ENCODE measurements at places on chromosomes 7 and 10.

GRCh38 chr7:1026721-1027161, 17.6 kb upstream of the GPR146 start:
- no peak for DNase-seq

- no peak for DNase-seq
Measured at GRCh38 chr10:61786728-61787127, 114.8 kb upstream of the ARID5B start.

DNA sequence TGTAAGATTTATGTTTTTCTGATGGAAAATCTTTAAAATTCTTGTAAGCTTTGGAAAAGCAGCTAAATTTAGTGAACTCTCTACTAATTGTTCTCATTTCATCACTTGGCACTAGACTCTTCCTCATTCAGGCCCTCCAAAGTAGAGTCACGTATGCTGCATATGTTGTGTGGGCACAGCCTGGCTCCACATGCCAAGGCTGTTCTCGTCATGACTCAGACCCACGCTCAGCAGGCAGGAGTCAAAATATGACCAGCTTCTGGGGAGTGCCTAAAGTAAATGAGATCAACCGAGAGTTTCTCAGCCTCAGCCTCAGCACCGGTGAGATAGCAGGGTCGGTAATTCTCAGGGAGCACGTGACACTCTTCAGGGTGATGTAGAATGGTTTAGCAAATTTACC, 1672.9 kb downstream of the REEP3 start:
- no peak for DNase-seq

- no peak for DNase-seq
Measured at GRCh38 chr7:73887762-73888161, 26.8 kb downstream of the TMEM270 start.

DNA sequence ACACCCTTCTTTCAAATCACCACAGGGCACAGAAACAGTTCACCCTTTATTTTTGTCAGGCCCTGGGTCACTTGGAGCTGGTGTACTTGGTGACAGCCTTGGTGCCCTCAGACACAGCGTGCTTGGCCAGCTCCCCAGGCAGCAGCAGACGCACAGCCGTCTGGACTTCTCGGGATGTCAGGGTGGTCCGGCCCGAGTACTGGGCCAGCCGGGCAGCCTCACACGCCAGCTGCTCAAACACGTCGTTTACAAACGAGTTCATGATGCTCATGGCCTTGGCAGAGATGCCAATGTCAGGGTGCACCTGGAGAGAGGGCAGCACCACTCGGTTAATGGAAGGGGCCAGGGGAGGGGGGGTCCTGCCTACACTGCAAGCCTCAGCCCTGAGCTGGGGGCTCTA, 2.5 kb downstream of the H2BK1 start:
- DNase-seq = no peak

DNA sequence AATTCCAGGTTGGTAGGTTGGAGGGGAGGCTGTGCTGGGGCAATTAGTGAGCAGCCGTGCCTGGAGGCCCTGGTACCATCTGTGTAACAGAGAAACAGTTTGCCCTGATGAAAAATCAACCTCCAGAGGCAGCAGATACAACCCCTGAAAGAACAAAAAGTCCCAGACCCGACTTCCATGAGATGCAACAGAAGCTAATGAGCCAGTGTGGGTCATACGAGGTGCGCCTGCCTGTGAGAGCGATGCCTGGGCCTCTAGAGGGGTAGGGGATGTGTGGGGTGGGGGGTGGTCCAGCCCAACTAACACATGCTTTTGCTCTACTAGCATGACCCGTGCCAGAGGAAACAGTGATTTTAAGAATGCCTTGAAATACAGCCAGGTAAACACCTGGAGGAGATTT, 39.3 kb downstream of the CELF2 start:
- no peak for DNase-seq

GRCh38 chr10:104309980-104310978, 28.0 kb downstream of the ITPRIP start:
- no peak for DNase-seq

DNA sequence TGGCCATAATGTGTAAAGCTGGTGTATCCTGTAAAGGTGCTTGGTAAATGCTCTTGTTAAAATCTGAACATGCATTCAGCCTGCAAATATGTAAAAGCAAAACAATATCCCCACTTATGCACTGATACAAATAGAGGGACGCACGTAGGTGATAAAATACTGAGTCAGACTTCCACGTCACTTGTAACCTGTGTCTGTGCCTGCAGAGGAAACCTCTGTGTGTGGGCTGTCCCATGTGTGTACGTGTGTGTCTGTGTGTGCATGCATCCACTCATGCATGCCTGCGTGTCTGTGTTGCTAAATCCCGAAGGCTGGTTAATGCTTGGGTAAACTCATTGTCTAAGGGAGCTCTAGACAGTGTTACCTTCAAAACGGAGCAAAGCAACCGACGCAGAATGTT, 68.9 kb downstream of the KLF6 start:
- DNase-seq = no peak

GRCh38 chr7:152674860-152675758, 832 bp downstream of the XRCC2 start:
- DNase-seq = peak; percentile 3

- DNase-seq = no peak
Measured at GRCh38 chr7:66602159-66602558, 26.5 kb upstream of the KCTD7 start.

DNA sequence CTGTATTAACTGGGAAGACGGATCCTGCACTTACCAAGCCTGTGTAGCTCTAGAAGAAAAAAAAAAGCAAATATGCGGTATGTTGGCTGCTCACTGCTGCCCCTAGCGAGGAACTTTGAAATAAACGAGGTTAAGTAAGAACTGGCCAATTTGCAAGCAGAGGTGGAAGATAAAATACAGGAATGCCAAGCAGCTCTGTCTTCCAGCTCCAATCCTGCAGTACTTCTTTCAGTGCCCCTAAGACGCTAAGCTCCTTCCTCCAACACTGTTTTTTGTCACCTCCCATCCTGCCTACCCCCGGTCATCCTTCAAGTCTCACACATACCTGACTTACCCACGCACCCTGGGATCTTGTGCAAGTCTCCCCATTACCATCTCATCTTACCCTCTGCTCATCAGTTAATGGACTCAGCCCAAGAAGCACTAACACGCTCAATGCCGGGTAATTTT, 809 bp downstream of the C10orf143 start:
- DNase-seq = peak; percentile 50

- no peak for DNase-seq
Measured at GRCh38 chr10:113604572-113604971, 51.7 kb downstream of the HABP2 start.

- DNase-seq = no peak
Measured at GRCh38 chr7:44438816-44439215, 51.6 kb downstream of the NUDCD3 start.

DNA sequence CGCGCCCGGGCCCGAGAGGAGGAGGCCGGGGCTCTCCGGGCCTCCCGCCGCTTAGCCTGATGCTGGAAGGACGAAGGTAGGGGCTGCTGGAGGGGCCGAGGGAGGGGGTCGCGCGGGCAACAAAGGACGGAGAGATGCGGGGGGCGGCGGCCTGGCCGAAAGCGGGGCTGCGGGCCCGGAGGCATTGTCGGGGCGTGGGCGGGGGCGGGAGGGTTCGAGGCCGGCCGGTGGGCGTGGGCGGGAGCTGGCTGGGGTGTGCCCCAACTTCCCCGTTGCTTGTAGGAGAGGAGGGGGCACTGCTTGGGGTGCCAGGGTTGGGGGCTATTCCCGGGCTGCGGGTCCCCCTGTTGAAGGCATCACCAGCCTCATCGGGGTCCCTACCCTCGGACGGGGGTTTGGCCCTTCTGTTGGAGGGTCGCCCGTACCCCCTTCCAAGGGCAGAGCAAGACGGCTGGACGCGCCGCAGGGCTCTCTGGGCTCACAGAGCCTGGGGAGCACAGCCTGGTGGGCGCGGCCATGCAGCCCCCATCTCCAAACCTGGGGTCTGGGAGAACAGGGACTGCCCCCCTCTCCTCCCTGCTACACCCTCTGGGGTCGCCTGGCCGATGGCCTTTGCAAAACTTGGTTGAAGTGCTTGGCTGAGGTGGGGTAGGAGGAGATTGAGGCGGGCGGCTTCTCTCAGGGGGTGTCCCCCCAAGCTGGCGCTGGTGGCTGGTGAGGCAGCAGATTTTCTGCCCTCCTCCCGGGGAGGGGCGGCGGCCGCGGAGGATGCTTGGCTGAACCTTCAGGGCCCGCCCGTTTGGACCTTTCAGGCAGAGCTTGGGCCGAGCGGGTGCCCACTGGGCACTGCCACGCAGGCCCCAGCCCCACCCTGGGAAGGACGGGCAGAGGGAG, 699 bp downstream of the CLIP2 start:
- no peak for DNase-seq

DNA sequence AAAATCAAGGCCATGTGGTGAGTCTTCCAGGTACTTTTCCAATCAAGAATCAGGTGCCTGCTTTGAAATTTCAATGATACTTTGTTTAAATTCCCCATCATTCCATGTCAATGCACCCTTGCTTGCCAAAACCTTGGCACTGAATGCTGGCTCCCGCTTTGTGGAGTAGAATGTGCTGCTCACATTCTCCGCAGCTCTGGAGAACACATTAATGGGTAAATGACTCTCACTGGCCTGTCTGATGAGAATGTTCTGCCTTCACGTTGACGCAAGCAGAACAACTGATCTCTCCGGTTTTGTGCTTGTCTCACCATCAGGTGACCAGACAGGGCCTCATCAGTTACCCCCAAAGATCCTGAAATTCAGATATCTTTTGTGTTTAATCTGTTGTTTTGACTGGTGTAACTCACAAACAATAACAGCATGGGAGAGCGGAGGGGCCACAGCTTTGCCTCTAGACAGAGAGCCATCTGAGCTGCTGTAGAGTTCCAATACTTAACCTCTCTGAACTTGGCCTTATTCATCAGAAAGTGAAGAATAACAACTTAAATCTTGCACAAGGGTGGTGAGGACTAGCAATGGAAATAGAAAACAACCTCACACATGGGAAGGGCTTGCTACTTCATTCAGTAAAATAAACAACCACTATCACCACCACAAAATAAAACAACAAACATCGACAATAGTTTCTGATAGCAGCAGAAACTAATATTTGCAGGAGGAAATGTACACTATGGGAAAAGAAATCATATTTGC, 276.9 kb upstream of the IGFBP3 start:
- no peak for DNase-seq

GRCh38 chr7:148838905-148839304, 45.2 kb downstream of the EZH2 start:
- no peak for DNase-seq

DNA sequence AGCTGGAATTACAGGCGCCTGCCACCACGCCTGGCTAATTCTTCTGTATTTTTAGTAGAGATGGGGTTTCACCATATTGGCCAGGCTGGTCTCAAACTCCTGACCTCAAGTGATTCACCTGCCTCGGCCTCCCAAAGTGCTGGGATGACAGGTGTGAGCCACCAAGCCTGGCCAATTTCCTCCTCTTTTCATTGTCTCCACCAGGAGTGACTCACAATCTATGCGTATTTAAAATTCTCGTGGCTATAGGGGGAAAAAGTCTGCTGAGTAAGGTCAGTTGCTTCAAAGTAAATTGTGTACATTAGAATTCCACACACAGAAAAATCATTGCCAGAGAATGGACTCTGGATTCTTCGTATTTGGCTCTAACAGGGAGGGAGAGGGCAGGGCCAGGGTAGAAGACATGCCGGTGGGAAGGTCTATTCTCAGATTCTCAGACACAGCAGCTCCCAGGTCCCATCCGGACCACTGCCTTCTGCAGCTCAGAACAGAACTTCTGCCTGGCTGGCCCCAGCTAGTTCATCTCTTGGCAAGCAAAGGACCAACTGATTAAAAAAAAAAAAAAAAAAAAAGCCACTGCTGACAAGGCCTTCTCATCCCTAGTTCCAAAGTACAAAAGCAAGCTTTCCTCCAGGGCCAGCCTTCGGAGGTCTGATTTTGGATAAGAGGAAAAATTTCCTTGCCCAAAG, 22.2 kb downstream of the PSPH start:
- no peak for DNase-seq
